Immature natural killer cell (primary cell): ENCODE measurements at places on chromosomes 4 and X. TPM values are rescaled to one million over a fixed set of nuclear protein-coding genes. Genes with fewer than 3 reads are reported as not detected.

DNA sequence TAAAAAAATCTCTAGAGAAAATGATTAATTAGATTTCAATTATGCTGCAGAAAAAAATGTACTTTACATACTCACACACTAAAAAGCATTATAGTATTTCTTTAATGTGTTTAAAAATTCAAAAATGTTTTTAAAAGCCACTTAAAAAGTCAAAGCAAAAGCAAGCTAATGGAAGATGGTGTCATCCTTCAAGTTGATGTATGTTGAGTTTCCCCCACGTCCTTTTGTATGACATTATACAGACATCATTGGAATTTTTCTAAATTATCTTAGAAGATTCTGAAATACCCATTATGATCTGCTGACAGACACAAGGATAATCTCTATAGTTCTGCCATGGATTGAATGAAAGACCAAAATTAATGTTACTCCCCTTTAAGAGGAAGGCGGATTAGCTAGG, 393.7 kb upstream of the TENM3 start:
- no peak for DNase-seq

DNA sequence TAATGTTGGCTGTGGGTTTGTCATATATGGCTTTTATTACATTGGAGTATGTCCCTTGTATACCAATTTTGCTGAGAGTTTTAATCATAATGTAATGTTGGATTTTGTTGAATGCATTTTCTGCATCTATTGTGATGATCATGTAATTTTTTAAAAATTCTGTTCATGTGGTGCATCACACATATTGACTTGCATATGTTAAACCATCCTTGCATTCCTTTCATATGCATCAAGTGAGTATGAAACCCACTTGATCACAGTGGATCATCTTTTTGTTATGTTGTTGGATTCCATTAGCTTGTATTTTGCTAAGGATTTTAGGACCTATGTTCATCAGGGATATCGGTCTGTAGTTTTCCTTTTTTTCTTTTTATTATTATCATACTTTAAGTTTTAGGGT, 12.1 kb downstream of the HEPH start:
- DNase-seq, result no peak

- no peak for DNase-seq
Measured at GRCh38 chrX:120725874-120726273, 96.0 kb upstream of the C1GALT1C1 start.

GRCh38 chrX:15269618-15270521, at the start of gene ASB9:
TSS of gene ASB9 (minus strand) at chrX:15270083. CDS start at chrX:15269874, 209 bp downstream.
- no peak for DNase-seq

DNA sequence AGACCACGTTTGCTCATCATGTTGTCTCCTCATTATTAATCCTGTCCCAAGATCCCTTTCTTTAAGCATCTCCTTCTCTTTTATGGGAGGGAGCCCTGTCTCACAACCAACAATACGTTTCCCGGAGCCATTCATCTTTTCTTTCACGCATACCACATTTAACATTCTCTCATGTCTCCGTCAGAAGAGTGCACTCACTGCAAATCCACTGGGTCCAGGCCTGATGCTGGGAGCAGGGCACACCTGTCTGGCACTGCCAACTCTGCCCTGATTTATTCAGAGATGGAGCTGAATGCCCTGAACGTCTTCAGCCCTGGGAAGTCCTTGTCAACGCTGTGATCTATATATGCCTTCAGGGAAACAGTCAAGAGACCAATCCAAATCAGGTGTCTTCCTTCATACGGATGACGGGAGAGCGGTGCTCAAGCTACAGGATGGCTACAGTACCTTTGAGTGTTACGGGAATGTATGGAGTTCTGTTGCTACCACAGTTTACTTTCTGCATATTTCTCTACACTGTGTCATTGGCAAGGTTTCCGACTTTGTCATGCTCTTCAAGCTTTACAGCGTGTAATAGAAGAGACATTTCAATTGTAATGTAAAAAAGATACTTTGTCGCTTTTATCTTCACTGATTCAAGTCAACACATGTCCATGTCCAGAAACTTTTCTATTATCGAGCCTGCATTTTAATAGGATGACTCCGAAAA, 140.4 kb upstream of the SLITRK2 start:
- no peak for DNase-seq

DNA sequence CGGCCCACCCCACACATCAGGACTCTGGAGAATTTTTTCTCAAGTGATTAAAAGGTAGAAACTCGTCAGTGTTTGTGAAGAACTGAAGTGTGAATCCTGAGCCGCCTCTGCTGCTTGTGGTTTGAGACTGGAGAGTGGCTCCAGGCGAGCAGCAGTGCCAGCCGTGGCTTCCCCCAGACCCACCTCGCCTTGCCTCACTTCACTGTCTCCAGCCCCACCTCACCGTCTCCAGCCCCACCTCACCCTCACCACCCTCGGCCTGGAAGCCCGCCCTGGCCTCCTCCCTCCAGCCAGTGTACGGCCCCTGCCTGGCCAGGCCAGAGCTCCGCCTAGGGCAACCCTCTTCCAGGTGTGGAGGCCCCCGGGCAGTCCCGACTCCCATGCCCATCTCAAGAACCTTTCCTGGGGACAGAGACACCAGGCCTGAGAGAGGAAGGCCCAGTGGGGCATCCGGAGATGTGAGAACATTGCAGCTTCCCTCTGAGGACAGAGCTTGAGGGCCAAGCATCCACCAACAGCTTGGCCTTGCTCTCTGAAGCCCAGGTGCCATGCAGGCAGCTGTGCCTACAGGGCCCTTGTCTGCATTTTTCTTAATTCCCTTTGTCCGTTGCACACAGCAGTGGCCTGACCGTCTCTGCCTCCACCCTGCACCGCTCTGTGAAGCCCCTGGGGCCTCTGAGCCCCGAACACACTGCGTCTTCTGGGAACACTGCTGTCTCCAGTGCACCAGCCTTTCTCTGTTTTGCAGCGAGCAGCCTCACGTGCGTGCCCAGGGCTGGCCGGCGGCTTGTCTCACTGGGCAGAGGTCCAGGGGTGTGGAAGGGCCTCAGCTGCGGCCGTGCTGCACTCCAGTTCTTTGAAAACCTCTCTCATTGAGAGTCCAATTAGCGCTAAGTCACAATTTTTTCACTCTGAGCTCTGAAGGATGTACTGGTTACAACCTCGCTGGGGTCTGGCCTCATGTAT, 13.8 kb downstream of the SH3BP2 start:
- no peak for DNase-seq

GRCh38 chr4:96035727-96036126, 195.8 kb downstream of the PDHA2 start:
- no peak for DNase-seq

DNA sequence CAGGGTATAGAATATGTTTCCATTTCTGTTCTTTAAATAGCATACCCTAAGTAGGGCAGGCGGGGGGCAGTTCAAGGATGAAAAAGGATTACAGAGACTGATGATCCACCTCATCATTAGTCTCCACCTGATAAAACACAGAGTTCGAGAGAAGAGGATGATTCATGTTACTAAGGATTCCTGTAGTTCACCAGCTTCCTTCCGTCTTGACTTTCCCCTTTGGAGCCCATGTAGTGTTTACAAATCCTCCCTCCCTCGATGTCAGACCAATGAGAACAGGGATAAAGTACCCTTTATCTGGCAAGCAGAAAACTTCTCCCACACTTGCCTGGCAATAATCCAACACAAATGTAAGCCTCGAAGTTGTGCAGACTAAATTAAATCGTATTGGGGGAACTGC, 526.3 kb upstream of the FAM241A start:
- no peak for DNase-seq

- DNase-seq, result no peak
Measured at GRCh38 chr4:33063241-33063640, 2343.1 kb downstream of the PCDH7 start.

- no peak for DNase-seq
Measured at GRCh38 chr4:99402765-99403164, 32.4 kb downstream of the ADH7 start.

ZBTB33 gene
- polyA plus RNA-seq, result 13.6 TPM

- no peak for DNase-seq
Measured at GRCh38 chr4:86043755-86044592, 315.9 kb downstream of the MAPK10 start.

- no peak for DNase-seq
Measured at GRCh38 chr4:84697615-84698201, 114.8 kb downstream of the CDS1 start.

- no peak for DNase-seq
Measured at GRCh38 chrX:148728901-148729300, 228.5 kb downstream of the AFF2 start.

PAGE5 gene
- polyA plus RNA-seq, result not detected

GRCh38 chrX:153499341-153499740, 4.6 kb downstream of the BGN start:
- no peak for DNase-seq

DNA sequence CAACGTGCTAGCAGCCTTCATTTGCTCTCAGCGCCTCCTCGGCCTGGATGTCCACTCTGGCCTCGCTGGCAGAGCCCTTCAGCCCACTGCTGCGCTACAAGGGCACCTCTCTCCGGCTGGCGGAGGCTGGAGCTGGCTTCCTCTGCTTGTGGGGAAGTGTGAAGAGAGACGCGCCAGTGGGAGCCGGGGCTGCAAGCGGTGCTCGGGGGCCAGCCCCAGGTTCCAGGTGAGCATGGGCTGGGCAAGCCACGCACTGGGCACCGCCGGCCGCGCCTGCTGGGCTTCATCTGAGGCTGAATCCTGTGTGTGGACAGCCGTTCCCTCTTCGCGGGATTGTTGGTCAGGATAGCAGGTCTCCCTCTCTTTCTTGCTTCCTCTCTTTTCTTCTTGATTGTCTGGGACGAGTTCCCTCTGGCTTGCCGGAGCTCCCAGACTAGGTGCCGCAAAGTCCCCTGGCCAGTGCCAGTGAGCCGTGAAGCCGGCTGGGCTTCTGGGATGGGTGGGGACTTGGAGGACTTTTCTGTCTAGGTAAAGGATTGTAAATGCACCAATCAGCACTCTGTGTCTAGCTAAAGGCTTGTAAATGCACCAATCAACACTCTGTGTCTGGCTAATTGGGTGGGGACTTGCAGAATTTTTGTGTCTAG, 165.0 kb downstream of the HEPH start:
- DNase-seq, result no peak

DNA sequence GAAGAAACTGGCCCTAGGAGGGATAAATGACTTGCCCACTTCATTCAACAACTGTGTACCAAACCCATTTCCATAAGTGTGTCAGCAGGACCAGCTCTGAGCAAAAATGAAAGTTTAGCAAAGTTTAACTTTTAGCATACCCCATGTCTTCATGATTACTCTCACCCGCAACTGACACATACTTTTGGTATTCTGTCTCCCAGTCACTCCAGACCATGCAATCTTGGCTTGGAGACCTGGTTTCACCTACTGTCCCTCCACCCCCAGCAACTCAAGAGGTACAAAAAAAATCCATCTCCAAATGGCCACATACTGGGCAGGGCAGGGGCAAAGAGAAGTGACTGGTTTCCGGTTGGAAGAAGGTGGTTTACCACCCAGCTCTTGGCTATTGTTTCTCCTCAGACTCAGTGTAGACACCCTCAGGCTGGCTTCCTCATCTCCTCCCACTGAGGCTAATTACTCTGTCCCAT, 79.8 kb downstream of the RLIM start:
- DNase-seq, result peak; percentile 19

- no peak for DNase-seq
Measured at GRCh38 chr4:48085821-48086589, 48.0 kb downstream of the TXK start.

PNMA5 gene
- not detected for polyA plus RNA-seq

PAGE2B gene
- not detected for polyA plus RNA-seq

PNPLA4 gene
- 18.1 TPM for polyA plus RNA-seq

- DNase-seq, result no peak
Measured at GRCh38 chr4:41346306-41347061, 89.8 kb downstream of the UCHL1 start.

SH3BP2 gene
- 12.6 TPM for polyA plus RNA-seq

- DNase-seq, result no peak
Measured at GRCh38 chr4:153227469-153228075, 23.3 kb downstream of the TRIM2 start.

DNA sequence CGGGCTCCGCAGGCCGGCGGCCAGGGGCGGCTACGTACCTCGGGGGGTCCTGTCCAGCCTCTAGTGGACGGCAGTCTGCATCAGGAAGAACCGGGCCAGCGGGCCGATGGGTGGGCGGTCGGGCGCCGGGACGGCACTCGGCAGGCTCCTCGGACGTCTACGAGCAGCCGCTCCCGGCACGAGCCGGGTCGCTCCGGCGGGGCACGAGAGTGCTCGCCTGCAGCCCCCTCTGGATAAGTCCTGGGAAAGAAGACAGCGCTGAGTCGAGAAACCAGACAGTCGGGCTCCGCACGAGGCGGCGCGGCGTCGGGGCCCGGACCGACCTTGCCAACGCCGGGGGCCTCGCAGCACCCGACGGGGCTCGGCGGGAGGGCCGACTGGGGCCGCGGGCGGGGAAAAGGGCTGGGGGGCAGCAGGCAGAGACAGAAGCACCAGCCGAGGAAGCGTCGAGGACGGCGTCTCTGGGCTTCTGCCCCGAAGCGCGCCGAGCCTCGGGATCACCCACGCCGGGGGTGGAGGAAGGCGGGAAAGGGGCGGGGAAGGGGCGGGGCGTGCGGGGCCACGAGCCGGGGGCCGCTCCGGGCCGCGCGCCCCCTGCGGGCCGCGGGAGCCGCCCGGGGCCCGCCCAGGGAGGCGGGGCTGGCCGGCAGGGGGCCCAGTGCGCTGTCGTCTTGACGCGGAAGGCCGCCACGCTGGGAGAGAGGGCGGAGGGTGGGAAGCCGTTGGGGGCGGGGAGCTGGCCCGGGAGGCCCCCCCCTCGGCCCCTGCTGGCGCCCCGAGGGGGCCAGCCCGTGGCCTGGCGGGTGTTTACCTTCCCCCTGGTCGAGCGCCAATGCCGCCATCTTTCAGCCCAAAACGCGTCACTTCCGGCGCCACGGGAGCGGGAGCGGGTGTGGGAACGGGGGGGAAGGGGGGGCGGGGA, 1.9 kb downstream of the KLHL15 start:
- DNase-seq, result peak; percentile 88

DNA sequence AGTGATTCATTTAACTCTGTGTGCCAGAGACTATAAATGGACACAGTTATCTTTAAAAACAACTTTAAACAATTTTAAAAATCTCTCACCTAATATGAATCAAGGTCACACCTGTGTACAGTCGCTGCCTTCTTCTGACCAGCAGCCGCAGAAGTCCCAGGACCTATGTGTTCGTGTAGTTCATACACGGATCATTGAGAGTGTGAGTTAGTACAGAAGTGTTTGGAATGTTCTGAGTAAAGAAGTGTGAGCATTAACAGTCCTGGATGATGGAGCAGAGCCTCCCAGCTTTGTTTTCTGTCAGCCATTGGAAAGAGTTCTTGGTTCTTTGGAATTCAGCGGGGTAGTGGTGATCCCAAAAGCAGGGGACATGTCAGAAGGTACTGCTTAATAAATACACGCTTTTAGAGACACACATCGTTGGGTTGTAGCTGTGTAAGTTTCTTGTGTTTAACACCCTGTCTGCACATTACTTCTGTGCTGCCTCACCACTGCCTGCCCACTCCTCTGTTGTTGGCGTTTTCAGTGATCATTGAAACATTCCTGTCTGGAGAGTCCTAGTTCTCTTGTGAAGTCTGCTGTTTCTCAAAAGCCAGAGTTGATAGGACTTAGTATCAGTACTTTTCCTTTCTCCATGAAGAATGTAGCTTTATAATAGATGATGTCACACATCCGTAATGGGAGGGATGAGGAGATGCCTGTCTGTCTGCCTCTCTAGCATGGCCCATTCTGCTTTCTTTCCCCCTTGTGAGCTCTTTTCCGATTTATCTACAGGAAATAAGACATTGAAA, 90.6 kb downstream of the PTTG2 start:
- no peak for DNase-seq
